ENCODE measurements at places on chromosomes 13 and 19. TPM values are rescaled to one million over a fixed set of nuclear protein-coding genes. Genes with fewer than 3 reads are reported as not detected.

Gene KANK3
- 23.6 TPM for polyA plus RNA-seq

Gene LILRB5
- polyA plus RNA-seq, result 9.8 TPM

Gene ZNF90
- 0.81 TPM for polyA plus RNA-seq

Gene BSPH1
- polyA plus RNA-seq, result not detected

Gene F10
- 6.1 TPM for polyA plus RNA-seq

Data from adrenal gland (tissue), 19 donors.